ENCODE measurements at places on chromosomes 16 and 17.

DNA sequence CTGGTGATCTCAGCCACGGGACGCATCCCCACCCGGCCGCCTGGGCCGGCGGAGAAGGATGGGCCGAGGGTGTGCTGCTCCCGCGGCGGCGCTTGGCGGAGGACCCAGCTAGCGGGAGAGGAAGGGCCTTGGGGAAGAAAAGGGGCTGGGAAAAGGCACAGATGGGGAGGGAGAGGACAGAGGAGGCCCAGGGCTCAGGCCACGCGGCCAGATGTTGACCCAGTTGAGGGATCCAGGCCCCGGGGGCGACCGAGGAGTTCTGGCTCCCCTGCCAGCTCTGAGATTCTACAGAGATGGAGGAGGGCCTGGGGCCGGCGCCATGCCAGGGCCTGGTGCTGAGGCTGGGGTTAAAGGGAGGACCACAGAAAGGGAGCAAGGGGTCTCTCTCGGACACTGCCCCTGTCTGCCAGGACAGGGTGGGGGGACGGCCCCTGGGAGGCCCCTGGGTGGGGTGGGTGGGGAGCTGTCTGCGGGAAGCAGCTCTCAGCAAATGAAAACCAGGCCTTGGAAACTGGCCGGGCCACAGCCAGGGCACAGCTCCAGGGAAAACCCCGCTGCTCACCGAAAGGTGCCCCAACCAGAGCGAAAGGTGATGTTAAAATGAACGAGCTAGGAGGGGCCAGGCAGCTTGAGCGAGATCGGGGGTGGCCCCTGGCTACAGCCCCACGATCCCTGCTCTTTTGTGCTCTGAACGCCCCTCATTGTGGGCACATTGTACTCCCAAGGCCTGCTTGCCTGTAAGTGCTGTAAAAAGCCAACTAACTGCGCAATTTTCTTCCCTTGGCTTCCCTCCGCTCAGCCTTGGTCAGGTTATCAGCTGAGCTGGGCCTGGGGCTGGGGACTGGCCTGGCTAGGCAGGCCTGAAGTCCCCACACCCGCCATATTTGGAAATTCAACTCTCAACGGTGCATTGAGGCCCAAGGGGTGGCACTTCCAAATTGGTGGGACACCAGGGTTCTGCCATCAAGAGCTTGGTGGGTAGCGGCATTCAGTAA lies 191.4 kb downstream of the ZNF423 start:
- no peak for DNase-seq

GRCh38 chr17:19567216-19568015 lies 33.8 kb downstream of the SLC47A1 start:
- no peak for DNase-seq

DNA sequence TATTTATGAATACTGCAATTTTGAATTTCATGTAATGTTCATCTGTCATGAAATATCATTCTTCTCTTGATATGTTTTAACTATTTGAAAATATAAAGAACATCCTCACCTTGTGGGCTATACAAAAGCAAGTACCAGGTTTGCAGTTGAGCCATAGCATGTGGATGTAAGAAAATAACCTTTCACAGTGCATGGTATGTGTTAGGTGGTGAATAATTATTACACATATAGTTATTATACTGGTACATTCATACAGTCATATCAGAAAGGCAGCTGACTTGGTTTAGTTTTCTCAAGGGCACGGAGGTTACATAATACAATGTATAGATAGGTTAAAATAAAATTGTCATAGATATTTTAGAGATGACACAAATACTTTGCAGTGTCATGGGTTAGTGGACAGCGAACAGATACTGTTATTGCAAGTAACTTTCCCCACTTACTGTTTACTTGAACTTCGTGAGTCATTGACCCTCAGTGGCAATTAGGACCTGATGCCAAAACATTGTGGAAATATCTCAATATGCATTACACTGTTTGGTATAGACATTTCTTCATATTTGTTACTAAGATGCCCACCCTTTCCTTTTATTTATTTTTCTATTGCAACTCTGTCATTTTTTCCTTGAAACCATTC lies 445.4 kb upstream of the GOT2 start:
- DNase-seq = no peak

DNA sequence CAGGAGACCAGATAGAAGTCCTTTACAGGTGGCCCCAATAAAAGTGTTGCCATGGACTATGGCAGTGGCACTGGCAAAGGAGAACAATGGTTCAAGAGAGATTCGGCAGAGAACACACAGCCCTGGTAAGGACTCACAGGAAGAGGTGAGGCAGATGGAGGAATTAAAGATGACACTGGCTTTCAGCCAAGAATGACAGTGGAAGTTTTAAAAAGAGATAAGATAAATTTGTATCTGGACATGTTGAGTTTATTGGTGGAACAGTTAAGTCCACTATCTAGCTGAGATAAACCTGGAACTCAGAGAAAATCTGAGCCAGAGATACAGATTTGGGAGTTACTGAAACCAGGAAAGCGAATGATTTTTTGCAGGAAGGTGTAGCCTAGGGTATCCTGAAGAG lies 20.1 kb downstream of the CMC2 start:
- DNase-seq = no peak

- DNase-seq = no peak
These were observed 13.9 kb downstream of the SNN start for GRCh38 chr16:11681976-11682654.

DNA sequence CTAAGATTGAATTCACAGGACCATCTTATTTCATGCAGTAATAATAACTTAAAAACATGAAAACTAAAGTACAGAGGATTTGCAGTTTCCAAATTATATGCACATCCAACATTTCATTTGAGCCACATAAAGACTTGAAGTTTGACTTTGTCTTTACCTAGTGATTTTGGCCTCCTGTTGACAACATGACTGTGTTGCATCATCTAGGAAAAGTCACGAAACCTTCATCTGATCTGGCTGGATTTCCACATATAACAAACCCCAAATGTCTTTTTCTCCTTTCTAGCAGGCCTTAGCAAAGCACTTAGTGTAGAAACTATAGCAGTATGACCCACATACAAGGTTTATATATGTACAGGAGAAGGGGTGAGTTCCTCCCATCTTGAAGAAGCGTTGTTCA lies 406.5 kb upstream of the CDH5 start:
- DNase-seq = no peak

- DNase-seq = no peak
These were observed 180.0 kb upstream of the CACNG3 start for GRCh38 chr16:24075931-24076716.

DNA sequence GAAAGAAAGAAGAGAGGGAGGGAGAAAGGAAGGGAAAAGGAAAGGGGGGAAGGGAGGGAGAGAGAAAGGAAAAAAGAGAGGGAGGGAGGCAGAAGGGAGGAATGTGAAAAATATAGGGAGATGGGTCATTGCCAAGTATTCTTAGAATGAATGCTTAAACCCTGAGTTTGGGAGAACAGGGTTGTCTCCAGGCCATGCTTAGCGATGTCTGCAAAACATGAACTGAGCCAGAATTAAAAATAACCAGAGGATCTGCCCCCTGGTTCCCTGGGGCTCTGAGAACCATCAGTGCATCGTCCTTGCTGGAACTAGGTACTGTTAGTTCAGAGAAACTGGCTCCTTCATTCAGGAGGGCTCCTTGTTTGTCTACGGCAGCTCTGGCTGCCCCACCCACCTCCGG lies 170.4 kb downstream of the IRX5 start:
- no peak for DNase-seq

GRCh38 chr17:69267219-69267618 lies 38.6 kb upstream of the ABCA10 start:
- DNase-seq = no peak

GRCh38 chr16:49617016-49617629 lies 238.8 kb downstream of the ZNF423 start:
- DNase-seq = no peak

DNA sequence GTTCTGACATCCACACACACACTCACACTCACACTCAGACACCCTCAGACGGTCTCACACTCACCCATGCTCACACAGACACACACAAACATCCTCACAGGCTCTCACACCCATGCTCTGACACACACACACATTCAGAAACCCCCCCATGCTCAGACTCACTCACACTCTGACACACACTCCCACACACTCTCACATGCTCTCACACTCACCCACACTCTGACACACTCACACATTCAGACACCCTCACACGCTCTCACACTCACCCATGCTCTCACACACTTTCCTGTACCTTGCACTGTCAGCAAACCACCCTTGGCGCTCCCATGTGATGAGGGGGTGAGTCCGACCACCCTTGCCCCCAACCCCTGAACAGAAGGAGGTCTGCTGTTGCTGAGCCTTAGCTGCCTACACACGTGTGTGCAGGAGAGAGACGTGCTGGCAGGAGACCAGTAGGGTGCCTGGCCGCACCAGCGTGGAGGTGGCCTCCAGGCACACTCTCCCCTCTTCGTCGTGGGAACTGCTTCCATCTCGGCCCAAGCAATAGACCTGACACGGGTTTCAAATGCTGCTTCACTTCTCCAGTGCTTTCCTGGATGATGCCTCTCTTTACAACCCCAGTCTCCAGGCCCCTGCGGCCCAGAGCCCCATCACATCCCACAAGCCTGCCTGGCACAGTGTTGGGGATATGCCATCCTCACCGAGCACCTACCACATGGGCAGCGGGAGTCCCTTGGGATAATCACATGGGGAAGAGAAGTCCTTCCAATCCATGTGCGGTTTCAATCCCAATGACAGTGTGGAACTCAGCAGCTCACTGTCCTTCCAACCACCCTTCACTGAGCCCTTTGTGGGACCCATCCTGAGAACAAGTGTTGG lies 267.8 kb upstream of the FOXF1 start:
- no peak for DNase-seq

GRCh38 chr17:77884019-77884418 lies 74.5 kb upstream of the TNRC6C start:
- no peak for DNase-seq

DNA sequence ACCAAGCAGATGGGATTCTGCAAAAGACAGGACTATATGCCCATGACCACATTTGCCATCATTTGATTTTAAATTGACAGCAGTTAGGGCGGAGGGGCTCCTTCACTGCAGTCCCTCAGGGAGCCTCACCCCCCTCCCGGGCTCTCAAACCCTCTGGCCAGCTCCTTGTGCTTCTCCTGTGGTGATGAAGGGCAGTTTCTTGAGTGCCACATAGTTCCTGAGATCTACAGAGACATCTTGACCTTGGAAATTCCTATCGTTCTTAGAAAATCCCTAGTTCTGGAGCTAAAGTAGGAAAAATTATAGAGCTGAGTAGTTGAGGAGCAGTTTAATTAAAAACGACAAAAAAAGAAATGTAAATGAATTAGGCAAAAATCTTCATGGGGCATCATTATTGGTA lies 231.5 kb downstream of the CCDC182 start:
- DNase-seq = no peak

- no peak for DNase-seq
These were observed 147.0 kb downstream of the C16orf78 start for GRCh38 chr16:49520492-49521038.

DNA sequence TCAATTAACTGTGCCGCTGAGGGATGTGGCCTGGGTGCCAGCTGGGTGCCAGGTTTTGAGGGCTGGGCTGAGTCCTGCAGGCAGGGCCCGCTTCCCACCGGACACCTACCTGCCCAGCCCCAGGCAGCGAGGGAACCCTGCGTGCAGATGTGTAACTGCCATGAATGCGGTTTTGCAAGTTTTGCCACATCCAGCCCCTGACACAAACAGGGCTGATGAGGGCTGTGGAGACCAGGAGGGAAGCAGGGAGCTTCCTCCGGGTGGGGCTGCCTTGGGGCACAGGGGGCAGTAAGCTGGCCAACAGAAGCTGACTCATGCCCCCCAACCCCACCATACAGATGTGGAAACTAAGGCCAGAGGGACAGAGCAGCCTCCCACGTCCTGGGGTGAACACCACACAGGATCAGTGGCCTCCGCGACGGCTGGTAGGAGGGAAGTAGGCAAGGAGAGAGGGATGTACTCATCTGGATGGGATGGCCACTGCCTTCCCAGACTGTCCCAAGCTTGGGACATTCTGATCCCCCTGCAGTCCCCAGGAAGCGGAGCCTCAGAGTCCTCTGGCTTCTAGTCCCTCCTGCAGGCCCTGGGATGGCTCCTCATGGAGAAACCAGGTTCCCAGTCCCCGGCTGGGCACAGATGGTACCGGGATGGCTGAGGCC lies 1.6 kb downstream of the UBALD1 start:
- no peak for DNase-seq

GRCh38 chr16:80602894-80603293 lies 62.1 kb downstream of the DYNLRB2 start:
- DNase-seq = no peak

- DNase-seq = no peak
These were observed 8.0 kb upstream of the ZNF500 start for GRCh38 chr16:4775005-4775404.

- DNase-seq = no peak
These were observed 26.6 kb upstream of the ST6GALNAC1 start for GRCh38 chr17:76670020-76670717.

DNA sequence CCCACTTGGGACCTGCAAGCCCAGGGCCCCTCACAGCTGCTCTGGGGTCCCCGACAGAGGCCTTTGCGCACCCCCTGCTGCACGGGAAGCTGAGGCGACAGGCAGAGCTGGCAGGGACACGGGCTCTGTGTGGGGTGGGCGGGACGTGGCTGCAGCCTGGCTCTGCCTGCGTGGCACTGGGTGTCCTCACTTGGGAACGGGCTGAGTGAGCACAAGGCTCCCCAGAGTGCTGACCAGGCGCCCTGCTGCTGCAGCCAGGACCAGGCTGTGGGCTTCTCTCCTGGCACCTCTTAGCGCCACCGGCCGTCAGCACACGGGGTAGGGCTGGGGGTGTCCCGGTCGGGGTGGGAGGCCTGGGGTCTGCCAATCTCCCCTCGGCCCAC lies 6.6 kb downstream of the C1QTNF8 start:
- DNase-seq = no peak

- no peak for DNase-seq
These were observed 7.0 kb downstream of the COX4I1 start for GRCh38 chr16:85806539-85806938.

- no peak for DNase-seq
These were observed 58.3 kb downstream of the SNX20 start for GRCh38 chr16:50622643-50623369.

DNA sequence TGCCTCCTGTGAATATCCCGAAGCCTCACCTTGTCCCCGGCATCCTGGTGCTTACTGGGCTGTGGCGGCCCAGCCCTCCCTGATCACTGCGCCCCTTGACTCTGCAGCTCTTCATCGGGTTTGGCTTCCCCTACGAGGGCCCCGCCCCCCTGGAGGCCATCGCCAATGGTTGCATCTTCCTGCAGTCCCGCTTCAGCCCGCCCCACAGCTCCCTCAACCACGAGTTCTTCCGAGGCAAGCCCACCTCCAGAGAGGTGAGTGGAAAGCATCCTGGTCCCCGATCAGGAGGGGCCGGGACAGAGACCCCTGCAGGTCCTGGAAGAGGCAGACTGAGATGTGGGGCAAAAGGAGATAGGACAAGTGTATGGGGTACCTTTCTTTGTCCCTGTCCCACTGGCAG lies 72.1 kb downstream of the MGAT5B start:
- no peak for DNase-seq

- DNase-seq = no peak
These were observed 1.8 kb upstream of the RHBDF1 start for GRCh38 chr16:74051-74746.

- DNase-seq = no peak
These were observed 8.6 kb downstream of the C16orf90 start for GRCh38 chr16:3486506-3487215.

Measured in amniotic stem cell (primary cell).